Activated CD4-positive, alpha-beta T cell treated with anti-CD3 and anti-CD28 coated beads, Interleukin-2, Interleukin-4, amounts not matched to agents 100 ng/mL and 50 ng/mL, durations not matched to agents 16 hours and 8 hours (primary cell): ENCODE measurements at places on chromosomes 4 and X.

GRCh38 chrX:96756491-96756890 is 71.8 kb downstream of the DIAPH2 start:
- no peak for DNase-seq

DNA sequence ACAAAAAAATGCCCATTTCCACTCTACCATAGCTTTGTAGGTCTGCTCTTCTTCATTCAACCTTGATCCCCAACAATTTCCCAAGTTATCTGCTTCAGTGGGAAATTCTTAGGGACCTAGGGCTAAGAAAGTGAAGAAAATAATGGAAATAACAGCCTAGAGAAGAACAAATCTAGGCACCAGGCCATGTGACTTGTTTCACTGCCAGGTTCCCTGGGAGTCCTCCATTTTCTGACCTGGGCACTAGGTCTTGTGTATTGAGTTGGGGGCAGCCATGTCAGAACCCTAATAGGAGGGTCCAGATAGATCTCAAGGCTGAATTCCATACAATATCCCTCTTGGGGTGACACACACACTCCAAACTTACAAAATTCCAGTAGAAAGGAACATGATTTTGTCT is 194.6 kb upstream of the STK26 start:
- DNase-seq, result no peak

- peak; percentile 50 for DNase-seq
These were observed 69.3 kb downstream of the MGST2 start for GRCh38 chr4:139734875-139735380.

DNA sequence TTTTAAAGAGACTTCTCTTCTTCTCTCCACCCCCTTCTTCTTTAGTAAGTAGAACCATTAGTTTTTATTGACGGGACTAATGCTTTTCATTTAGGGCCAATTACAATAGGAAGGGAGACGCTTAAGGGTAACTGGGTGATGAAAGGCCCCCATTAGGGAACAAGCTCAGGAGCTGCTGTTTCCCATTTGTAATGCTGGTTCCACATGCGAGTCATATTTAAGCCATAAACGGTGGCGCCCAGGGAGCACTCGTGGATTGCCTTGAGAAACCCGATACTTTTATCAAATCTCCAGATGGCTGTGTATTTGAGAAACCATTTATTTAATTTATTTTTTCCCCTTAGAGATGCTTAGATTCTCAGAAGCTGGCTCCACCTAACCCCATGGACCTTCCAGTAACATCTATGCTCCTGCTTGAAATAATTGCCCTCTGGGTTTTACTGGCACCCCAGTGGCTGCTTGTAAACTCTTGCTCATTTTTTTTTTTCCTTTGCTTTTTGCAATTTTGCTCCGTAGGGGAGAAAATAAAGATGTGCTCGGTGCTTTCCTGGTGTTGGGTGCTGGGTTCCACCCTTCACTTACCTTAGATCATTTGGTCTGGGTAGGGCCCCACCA is 124.2 kb upstream of the MSX1 start:
- DNase-seq, result no peak

GRCh38 chr4:26055855-26056254 is 141.8 kb downstream of the SMIM20 start:
- DNase-seq, result no peak

DNA sequence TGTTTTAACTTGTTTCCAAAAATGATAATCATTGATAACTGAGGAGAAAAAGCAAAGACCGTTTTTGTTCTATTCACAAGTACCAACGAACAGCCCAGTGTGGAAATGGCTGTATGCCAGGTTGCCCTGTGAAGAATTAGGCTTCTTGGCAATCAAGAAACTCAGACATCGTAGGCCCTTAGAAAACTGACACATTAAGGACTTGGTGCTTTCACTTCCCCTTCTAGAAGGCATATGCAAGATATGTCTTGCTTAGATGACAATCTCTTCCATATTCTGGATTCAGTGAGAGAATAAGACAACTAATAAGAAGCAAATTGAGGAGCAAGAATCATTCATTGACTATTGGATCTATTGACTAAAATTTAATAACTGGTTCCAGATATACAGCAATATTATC is 56.6 kb downstream of the ANAPC10 start:
- DNase-seq, result no peak

DNA sequence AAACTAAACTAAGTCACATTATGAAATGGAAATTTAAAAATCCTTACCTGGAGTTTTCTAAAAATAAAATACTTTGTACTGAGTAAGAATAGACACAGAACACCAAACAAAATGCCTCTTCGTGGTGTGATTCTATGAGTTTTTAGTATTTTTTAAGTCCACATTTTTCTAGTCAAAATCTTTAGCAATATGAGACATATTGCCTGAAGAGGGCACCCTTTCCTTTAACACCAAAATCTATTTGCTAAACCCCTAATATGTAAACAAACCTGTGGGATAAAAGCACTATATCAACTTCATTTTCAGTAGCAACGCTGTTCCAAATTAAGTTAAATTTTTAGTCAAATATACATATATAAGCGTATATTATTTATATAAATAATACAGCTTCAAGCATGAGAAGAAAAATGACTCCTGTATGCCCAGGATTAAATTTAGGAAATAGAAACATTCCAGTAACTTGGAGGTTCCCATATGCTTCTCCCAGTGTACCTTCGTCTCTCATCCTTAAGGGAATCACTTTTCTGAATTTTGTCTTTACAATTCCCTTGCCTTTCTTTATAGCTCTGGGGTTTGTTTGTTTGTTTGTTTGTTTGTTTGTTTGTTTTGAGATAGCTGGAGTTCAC is 23.0 kb upstream of the PGM2 start:
- DNase-seq, result peak; percentile 49

- DNase-seq, result no peak
These were observed 44.5 kb upstream of the ATXN3L start for GRCh38 chrX:13364230-13364857.

- DNase-seq, result no peak
These were observed 55.0 kb downstream of the LRBA start for GRCh38 chr4:150960079-150960478.
